ENCODE measurements at places on chromosomes 11 and 22.

- DNase-seq, result no peak
Measured at GRCh38 chr11:62358273-62358672, 21.0 kb downstream of the ASRGL1 start.

DNA sequence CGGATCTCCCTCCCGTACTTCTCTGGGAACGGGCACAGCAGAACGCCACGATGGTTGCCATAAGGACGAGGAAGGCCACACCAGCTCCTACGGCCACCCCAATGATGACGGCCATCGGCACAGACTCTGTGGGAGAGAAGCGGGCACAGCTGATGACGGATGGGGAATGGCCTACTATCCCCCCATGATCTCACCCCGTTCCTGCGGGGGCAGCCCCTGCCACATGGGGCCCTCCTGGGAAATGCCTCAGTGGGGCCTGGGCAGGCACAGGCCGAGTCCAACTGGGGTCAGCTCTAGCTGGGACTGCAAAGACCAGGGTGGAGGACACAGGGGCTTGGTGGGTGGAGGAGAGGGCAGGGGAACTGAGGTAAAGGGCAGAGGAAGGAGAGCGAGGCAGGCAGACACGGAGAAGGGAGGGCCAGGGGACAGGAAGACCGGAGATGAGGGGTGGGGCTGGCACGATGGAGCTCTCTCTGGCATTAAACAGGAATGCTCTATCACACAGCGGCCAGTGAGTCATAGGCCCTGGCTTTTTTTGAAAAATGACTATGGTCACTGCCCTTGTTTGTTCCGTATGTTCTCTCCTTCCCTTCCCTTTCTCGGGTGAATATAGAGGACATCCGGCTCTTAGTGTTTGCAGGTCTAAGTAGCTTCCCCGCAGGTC lies 76.0 kb downstream of the ST3GAL4 start:
- peak; percentile 82 for DNase-seq

DNA sequence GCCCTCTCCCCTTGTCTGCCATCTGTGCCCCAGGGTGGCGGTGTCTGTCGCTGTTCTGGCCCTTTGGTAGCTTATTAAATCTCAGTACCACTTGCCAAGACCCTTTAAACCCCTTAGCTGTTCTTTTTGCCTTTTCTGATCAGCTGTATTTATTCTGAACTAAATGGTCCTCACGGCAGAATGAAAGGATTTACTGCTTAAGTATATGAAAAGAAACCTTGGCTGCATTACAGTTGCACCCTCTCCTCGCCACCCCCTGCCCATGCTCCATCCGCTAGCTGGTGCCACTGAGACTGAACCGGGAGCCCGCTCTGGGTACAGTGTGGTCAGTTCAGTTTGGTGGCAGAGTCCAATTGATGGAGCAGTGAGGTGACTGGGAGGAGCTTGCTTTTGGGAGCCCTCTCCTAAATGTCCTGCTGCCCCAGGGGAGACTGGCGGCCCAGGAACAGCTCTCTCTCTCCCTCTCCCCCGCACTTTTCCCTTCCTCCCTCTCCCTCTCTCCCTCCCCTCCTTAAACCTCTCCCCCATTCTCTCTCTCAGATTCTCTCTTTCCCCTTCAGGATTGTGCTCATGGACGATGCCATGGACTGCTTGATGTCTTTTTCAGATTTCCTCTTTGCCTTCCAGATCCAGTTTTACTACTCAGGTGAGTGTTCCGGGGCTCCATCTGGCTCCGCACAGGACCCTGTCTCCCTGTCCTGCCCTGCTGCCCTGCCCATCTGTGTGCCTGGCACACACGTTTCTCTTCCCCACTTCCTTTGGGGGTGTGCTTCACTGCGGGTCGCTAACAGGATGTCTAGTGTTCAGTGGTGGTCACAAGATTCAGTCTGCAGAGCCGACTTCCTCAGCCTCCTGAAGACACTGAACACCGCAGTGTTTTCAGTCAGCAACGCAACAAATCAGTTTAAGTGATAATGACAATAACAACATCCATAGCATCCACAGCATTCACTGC lies 21.8 kb downstream of the ARFGAP2 start:
- no peak for DNase-seq

DNA sequence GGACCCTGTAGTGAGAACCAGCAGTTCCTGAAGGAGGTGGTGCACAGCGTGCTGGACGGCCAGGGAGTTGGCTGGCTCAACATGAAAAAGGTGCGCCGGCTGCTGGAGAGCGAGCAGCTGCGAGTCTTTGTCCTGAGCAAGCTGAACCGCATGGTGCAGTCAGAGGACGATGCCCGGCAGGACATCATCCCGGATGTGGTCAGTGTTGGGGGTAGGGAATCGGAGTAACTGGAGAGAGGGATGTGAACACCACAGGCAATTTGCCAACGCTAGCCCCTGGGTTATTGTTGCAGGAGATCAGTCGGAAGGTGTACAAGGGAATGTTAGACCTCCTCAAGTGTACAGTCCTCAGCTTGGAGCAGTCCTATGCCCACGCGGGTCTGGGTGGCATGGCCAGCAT lies 19.9 kb downstream of the MADD start:
- DNase-seq, result no peak

- DNase-seq, result no peak
Measured at GRCh38 chr11:105298630-105299029, 159.1 kb upstream of the CARD18 start.

DNA sequence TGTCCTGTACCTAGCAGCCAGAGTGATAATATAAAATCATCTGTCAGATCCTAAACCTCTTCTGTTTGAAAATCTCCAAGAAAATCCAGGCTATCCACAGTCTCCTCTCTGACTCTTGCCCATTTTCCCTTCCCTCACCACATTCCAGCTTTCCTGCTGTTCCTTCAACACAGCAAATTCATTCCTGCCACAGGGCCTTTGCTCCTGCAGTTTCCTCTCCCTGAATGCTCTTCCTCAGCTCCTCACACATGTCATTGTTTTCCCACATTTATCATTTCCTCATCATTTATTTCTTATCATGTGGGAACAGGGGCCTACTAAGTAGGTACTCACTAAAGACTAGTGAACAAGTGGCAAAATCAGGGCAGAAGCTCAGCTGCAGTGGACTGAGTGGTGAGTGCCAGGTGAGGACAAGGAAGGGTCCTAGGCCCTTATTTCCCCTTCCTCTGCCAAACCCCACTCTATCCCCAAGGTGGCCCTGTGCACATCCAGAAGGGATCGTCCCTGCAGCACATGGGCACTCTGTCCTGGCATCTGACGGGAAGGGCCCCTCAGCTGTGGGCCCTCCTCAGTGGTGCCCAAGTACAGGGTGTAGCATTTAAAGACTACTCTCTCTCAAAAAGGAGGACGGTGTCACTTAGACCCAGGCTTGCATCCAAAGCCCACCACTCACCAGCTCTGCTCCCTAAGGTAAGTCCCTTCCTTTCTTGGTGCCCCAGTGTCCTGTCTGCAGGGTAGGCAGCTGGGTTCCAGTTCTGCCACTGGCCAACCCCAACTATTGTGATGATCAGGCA lies 2.0 kb downstream of the LRRC32 start:
- peak; percentile 22 for DNase-seq

DNA sequence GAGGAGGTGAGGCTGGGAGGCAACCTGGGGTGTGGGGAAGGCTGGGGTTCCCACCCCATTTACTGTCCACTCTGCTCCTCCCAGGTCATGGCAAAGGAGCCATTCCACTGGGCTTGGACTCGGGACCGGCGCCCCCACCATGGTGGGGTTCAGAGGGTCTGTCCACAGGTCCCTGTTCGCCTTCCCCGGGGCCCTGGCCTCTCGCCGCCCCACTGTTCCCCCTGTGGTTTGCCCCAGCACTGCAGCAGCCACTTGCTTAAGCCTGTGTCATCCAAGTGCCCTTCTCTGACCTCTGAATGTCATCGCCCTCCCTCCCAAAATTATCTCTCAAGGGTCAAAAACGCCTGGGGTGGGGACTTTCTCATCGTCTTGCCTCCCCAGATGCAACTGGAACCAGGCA lies 2.6 kb downstream of the SPDYC start:
- DNase-seq, result no peak

GRCh38 chr11:62280452-62280851 lies 10.5 kb downstream of the SCGB2A2 start:
- DNase-seq, result no peak

DNA sequence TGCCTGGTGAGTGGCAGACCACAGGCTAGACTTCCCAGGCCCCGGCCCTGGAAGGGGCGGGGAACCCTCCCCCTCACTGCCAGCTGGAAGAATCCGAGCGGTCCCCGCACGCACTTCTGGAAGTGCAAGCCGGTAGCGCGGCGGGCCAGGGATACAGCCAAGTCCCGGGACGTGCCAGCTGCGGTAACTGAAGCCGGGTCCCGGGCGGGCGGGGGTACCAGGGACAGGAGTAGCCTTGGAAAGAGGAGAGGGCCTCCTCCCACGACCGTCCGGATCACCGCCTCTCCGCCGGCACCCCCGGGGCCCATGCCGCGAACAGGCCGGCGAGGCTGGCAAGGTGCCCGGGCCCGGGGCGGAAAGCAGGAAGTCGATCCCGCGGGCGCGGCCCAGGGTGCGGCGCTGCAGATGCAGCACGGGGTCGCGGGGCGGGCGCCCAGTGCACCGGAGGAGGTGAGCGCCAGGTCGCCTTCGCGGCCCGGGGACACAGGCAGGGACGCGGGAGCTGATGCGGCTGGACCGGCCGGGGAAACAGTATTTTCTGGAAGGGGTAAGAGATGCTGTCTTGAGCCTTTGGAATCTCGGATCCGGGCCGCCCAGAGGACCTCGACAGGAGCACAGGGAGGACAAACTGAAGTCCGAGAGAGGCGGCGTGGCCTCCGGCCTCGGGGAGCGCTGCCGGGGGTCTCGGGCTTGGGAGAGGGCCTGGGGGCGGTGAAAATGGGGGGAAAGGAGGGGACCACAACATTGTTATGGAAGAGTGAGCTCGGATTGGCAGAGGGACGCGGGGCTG lies 783 bp upstream of the SLC35C1 start:
- DNase-seq, result peak; percentile 92

- no peak for DNase-seq
Measured at GRCh38 chr22:45462034-45462655, 40.5 kb upstream of the FBLN1 start.

- DNase-seq, result no peak
Measured at GRCh38 chr11:108933630-108934029, 268.8 kb downstream of the DDX10 start.

DNA sequence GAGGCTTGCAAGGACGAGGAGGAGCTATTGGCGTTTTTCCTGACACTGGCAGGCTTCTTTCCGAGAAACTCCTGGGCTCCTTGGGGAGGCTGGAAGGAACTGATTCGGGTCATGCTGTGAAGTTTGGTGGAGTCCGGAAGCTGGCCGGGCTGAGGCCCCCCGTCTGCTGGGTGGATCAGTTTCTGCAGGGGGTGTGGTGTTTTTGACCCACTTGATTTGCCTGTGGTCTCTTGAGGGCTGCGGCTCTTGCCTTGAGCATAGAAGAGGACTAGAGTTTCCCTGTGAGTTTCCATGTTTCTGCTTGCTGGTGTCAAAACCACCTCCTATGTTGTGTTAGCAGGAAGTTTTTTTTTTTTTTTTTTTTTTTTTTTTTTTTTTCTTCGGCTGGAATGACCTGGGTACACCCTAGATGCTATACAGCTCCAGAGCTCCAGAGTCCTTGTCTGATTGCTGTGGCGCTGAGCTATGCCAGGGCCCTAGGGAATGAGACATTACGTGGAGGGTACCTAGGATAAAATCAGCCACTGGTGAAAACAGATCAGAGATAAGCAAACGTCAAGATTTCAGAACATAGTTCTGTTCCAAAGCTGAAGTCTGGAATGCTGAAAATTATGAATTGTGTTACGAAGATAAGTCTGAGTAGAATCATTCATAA lies 728 bp downstream of the TBC1D22A start:
- peak; percentile 75 for DNase-seq

GRCh38 chr22:17103351-17103750 lies 17.8 kb downstream of the TMEM121B start:
- no peak for DNase-seq

DNA sequence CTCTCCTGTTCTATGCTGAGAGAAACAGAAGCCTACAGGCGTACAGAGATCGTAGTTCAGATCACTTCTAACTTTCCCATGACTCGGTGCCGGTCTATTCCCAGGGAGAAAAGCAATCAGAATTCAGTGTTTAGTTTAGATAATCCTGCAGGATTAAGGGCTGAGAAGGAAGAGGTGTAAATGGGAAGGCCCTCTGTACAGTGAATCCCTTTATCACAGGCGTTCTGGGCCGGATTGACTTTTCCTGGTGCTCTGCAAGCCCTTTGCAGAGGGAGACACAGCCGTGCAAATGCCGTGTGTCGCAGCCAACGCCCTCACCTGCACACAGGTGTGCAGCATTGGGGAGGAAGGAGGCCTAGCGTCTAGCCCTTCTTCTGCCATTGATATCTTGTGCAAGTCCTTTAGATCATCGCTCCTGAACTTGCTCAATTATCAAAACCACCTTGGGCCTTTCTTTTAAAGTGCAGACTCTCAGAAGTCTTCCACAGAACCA lies 90.6 kb downstream of the DSCAML1 start:
- DNase-seq, result no peak

DNA sequence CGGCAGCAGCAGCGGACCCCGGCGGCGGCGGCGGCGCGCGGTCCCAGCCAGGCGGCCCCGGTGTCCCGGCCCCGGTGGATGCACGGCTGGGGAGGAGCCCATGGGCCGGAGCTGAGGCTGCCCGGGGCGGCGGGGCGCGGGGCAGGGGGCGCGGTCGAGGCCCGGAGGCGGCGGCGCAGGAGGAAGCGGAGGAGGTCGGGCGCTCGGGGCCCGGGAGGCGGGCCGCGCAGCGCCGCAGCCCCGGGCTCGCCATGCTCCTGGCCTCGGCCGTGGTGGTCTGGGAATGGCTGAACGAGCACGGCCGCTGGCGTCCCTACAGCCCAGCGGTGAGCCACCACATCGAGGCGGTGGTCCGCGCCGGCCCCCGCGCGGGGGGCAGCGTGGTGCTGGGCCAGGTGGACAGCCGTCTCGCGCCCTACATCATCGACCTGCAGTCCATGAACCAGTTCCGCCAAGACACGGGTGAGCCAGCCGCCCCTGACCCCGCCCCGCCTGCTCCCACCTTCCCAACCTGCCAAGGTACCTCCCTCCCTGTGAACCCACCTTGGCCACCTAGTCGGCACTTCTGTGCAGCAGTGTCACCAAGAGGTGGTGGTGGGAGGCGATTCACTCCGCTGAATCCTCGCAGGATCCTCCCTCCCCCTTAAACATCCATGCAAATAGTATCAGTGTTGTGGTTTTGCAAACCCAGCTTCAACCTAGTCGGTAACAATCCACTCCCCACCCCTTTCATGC lies 580 bp downstream of the DTX4 start:
- DNase-seq, result no peak

GRCh38 chr11:34234086-34234740 lies 123.6 kb downstream of the ABTB2 start:
- DNase-seq, result no peak

DNA sequence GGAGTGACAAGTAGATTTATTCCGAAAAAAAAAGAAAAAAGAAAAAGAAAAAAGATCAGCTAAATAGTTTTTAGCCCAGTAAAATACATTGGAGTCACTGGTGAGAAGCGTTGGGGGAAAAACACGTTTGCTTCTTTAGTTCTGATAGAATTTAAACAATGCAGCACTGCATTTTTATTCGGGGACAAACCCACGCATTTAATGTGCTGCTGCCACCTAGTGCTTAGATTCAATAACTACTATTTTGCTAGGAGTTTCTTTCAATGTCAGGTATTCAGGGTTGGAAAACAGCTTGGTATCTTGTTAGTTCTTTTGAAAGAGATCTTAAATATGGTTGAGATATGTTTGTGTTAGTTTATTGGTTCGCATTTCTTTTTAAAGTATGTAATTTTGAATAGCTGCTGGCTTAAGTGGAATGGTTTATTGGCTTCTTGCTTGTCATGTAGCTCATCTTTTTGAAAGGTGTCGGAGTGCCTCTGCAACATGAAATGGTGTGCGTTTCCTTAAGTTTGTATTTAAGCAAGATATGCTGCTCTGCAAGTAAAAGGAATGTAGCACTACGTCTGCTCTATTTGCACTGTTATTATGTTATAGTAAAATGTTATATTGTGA lies 41.9 kb downstream of the SVIP start:
- no peak for DNase-seq

- DNase-seq, result no peak
Measured at GRCh38 chr11:124798991-124799347, 1.2 kb downstream of the MSANTD2 start.
